ENCODE measurements at places on chromosomes 1 and 21.

GRCh38 chr1:116881879-116882520, 27.7 kb upstream of the PTGFRN start:
- DNase-seq, result no peak

DNA sequence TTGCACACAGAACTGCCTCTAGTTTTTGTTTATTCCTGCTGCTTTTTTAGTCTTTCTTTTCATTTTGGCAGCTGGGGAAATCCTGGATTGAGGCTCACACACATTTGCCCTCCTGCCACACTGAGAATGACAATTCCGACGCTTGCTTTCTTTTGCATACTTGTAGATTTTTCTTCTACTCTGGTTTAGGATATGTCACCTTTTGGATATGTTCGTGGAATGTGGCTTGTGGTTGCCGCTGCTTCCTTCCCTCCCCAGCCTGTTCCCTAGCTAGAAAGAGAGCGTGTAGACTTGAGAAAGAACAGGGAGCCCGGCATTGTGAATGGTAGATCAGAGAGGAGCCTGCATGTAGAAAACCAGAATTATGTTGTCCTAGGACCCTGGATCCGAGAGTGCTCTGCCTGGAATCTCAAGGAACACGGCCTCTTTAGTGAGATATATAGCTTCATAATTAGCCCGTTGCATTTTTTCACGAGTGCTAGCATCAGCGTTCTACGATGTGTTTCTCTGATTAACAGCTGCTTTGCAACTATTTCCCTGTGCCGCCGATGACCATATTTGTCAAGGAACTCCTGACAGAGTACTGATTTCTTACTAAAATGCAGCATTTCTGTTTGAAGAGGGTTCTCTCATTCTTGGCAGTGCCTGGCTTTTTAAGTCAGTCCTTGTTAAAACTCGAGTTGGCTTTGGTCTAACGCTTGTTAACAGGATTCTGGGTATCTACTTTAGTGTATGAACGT, 56.2 kb downstream of the PEX14 start:
- no peak for DNase-seq

GRCh38 chr1:152928671-152929070, 18.3 kb upstream of the SPRR5 start:
- no peak for DNase-seq

- no peak for DNase-seq
These were observed 24.4 kb upstream of the TRIM33 start for GRCh38 chr1:114535401-114535800.

DNA sequence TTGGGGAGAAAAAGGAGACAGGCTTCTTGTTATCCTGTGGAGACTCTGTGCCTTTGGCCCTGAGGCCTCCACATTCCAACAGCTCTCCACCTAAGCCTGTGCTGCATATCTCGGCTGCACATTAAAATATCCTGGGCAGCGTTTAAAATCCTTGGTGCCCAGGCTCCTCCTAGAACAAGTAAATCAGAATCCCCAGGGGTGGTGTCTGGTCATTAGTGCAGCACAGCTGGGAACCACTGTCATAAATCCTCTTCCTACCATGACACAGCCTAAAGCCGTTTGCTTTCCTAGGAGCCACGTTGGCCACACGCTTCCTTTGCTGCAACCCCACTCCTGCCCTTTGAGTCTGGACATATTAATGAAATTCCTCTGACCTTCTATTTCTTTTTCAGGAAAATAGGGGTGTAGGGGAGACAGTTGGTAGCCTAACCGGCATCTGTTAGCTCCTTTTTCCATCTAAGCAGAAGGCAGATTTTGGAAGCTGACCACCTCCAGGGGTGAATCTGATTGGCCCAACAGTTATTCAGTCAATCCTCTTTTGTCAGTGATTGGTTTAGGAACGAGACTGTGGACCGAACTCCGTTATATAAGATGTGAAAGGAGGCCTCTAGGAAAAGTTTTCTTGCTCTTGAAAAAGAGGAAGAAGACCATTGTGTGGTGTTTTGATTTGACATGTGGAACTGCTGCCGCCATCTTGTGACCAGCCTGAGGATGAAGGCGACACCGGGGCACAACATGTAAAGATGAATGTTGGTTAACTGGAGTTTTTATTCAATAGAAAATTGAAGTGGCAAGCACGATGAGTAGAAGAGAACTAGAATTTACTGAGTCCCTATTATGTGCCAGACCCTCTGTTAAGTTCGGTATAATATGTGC, 41.9 kb downstream of the JUN start:
- no peak for DNase-seq

DNA sequence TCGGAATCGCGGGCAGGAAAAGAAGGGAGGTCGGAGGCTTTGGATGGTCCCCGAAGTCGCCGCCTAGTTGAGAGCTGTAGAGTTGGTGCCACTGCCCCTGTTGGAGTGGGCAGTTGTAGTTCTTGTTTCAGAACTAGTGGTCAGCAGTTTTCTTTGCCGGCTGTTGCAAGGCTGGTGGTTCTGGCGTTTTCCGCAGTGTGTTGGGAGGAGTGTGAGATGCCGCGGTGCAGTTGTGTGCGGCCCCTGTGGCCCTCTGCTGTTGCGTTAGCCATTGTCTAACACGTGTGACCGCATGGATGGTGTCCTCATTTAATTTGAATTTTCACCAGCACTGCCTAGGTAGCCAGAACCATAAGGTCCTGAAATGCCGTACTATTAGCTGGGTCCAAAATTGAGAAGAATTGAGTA, 1.4 kb downstream of the ARF1 start:
- no peak for DNase-seq

- DNase-seq, result no peak
These were observed 4.2 kb upstream of the NES start for GRCh38 chr1:156681196-156681960.

DNA sequence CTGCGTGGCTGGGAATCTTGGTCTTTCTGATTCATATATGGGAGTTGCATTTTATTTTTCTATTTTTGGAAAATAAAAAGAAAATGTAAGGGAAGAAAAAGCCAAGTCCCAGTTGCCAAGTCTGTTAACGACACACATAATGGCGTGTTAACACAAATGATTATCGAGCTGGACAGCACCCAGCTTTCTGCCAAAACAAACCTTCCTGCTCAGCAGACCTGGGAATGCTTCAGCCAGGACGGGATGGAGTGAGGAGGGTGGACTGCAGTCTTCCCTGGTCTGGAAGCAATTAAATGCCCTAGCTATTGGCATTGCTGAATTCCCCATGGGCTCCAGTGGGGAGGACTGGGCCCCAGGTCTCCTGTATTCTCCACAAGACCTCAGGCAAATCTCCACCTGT, 184.2 kb upstream of the USP24 start:
- no peak for DNase-seq
